ENCODE measurements at places on chromosomes 3 and 15.

- DNase-seq, result no peak
These were observed 51.1 kb downstream of the SYNM start for GRCh38 chr15:99155961-99156443.

- DNase-seq, result no peak
These were observed 17.9 kb downstream of the RIOX2 start for GRCh38 chr3:97954228-97954827.

GRCh38 chr3:7444886-7445285, 584.0 kb downstream of the GRM7 start:
- no peak for DNase-seq

GRCh38 chr15:38695249-38696108, 130.9 kb upstream of the RASGRP1 start:
- DNase-seq, result no peak

GRCh38 chr15:80595396-80595795, 99.7 kb upstream of the ABHD17C start:
- DNase-seq, result no peak

- DNase-seq, result no peak
These were observed 10.0 kb upstream of the SLC6A11 start for GRCh38 chr3:10806006-10806405.

DNA sequence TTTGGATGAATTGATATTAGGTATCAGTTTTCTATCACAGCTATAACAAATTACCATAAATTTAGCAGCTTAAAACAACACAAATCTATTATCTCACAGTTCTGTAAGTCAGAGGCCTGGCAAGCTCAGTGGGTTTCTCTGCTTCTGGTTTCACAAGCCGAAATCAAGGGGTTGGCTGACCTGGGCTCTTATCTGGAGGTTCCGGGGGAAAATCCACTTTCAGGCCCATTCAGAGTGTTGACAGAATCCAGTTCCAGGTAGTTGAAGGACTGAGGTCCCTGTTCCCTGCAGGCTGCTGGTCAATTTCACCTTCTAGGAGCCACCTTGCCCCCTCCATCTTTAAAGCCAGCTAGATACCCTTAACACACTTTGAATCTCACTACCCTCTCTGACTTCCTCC, 11.1 kb upstream of the HHATL start:
- no peak for DNase-seq

- no peak for DNase-seq
These were observed 13.5 kb upstream of the MUC4 start for GRCh38 chr3:195825191-195825588.

GRCh38 chr3:24522146-24522579, 27.5 kb upstream of the THRB start:
- no peak for DNase-seq

DNA sequence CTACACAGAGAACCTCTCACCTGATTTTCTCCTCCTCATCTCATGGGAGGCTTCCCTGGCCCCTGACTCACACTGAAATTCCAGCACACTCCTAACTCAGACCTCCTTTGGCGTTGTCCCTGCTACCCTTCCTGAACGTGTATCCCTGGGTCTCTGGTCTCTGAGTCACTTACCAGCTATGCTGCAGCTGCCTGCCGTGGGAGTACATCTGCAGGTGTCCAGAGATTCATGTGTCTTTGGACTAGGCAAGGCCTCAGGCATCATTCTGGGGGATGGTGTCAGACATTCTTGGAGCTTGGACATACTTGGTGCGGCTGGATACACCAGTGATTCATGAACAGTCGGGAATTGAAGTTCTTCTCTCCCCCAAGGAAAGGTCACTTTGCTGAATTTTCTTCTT, 148.8 kb upstream of the TRIM42 start:
- no peak for DNase-seq

GRCh38 chr3:64539451-64540196, 148.2 kb downstream of the ADAMTS9 start:
- DNase-seq, result no peak

GRCh38 chr3:8443829-8444791, 57.5 kb upstream of the LMCD1 start:
- DNase-seq, result no peak

DNA sequence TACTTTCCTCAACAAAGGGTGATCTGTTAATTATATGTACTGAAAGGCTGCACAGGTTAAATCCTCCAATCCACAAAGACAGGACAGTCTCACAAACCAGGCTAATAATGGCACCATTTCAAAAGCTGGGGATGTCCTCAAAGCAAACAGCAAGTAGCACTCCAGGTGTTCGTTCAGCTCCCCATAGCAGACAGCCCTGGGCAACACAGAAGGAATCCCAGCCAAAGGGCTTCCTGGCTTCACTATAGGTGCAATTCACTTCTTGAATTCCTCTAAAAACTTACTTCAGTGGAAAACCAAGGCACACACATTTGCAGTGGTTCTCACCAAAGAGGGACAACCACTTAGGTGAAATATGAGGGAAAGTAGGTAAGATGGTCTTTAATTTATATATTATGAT, 166.7 kb downstream of the CTNNB1 start:
- no peak for DNase-seq

DNA sequence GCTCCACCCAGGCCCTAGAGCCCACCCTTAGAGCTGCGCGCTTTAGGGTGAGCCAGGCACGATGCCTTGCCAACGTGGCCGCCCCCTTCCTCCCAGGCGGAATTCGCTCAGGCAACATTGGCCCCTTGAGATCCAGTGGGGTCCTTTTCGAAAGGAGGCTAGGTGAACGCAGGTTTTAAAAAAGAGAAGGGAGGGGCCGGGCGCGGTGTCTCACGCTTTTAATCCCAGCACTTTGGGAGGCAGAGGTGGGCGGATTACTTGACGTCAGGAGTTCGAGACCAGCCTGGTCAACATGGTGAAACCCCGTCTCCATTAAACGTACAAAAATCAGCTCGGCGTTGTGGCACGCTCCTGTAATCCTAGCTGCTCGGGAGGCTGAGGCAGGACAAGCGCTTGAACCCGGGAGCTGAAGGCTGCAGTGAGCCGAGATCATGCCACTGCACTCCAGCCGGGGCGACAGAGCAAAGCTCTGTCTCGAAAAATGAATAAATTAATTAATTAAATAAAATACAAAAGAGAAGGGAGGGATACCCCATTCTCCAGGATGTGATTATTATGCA, 984 bp upstream of the RPP25 start:
- DNase-seq, result no peak

- DNase-seq, result no peak
These were observed 12.9 kb upstream of the TRA2B start for GRCh38 chr3:185950728-185951127.

GRCh38 chr3:13379201-13379830, 40.8 kb downstream of the NUP210 start:
- no peak for DNase-seq

GRCh38 chr3:127121885-127122284, 71.0 kb upstream of the PRR23E start:
- DNase-seq, result no peak

- DNase-seq, result no peak
These were observed 29.9 kb upstream of the LDHAL6B start for GRCh38 chr15:59176653-59177316.

DNA sequence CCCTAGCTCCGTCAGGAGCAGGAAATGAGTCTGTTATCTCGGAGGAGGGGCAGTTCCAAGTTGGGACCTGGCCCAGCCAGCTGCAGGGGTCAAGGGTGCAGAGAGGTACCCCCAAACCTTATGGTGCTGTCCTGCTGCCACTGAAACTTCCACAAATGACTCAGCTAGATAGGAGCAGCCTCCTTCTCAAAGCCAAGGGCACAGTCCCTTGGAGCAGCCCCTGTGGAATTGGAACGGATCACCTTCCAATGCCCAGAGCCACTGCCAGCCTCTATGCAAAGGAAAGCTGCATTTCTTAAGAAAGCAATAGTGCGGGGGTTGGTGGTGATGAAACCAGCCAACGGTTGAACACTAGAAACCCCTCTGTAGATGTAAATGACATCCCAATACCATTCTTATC, 19.6 kb upstream of the LRRK1 start:
- DNase-seq, result no peak

DNA sequence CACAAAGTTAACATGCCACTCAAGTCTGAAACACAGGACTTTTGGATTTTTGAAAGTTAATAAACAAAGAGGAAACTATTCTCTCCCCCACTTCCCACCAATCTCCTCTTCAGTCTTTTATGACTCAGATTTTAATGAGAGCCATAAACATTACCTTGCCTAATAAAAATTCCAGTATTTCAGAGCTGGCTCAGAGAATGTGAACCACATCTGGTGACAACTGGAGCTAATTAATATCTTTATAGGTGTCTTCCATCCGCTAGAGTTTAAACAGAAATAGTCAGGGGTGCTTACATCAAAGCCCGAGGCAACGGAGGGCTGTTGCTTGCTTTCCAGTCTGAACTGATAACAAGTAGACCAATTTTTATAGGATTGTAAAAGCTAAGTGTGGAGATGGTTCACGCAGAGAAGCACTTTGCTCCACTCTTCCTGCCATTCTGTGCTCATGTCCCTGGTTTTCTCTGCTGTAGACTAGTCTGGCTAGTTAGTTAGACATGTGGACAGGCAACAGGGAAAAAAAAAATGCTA, 363.6 kb downstream of the NR2F2 start:
- no peak for DNase-seq

- no peak for DNase-seq
These were observed 12.5 kb downstream of the SLC6A6 start for GRCh38 chr3:14414846-14415464.

- no peak for DNase-seq
These were observed 60.3 kb upstream of the TP63 start for GRCh38 chr3:189570916-189571315.

GRCh38 chr3:183513046-183513706, 42.3 kb downstream of the KLHL6 start:
- DNase-seq, result no peak

- no peak for DNase-seq
These were observed 451.9 kb downstream of the FOXP1 start for GRCh38 chr3:71131375-71132314.

- DNase-seq, result no peak
These were observed 789.2 kb downstream of the DIPK2A start for GRCh38 chr3:144760831-144761230.

DNA sequence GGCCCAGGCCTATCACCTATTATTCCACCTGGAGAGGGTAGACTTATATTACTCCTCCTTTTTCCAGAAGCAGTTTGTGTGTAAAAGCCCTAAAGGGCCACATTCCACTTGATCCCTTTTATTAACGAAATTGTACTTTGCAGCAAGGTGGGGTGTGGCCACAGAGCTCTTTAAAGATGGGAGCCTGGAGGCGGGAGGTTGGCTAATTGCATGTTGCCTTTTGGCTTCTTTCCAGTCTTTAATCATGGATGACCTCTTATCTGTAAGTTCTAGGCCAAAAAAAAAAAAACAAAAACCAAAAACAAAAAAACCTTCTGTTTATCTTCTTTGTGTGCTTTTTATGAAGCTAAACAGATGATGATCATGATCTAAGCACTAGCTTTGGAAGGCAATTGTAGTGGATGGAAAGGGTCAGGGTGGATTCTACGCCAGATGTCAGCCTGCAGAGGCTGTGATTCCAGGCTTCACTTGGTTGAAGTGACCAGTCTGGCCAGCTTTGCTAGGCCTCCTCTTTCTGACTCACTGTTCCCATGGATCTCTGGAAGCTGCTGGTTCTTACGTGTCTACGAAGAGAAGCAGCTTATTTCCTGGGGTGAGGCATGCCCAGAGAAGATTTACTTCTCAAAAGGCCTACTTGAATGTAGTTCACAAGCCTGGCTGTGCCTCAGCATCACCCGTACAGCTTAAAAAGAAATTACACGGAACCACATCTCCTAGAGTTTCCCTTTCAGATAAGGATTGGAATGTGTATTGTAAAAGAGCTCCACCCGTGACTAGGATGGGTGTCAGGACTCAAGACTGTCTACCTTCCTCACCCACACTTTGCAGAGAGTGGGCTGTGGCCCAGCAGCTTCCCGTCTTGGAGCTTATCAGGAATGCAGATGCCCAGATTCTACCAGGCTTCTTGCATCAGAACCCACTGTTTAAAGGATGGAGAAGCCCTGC, 330.9 kb upstream of the C2CD4B start:
- no peak for DNase-seq

- DNase-seq, result no peak
These were observed 14.3 kb downstream of the LIMD1 start for GRCh38 chr3:45608885-45609284.

DNA sequence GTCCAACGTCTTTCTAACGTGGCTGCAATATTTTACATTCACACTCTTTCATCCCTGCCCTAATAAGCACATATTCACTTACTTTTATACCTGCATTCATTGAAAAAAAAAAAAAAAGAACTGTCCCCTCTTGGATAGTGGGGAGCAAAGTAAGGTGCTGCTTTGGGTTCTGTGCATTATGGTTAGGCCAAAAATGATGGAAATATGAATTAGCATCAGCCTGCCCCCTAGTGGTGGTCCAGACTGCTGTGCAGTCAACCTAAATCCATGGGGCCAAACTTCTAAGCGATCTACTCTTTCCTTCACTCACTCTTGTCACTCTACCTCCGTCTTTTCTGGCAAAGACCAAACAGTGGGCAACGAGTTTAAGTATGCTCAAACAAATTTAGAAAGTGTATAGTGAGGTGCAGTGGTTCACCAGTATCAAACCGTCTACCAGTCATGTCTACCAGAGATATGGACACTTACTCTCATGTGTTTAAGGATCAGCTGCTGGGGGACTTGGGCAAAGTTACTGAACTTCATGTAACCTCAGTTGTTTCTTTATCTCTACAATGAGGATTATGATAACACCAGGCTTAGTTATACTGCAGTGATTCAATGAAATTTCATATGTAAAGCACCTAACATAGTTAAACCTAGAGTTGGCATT, 61.5 kb upstream of the GRM7 start:
- no peak for DNase-seq
